Activated CD4-positive, alpha-beta T cell treated with anti-CD3 and anti-CD28 coated beads for 24 hours (primary cell): ENCODE measurements at places on chromosomes 7 and 10.

GRCh38 chr10:74342991-74343390, 192.0 kb downstream of the ADK start:
- no peak for DNase-seq

DNA sequence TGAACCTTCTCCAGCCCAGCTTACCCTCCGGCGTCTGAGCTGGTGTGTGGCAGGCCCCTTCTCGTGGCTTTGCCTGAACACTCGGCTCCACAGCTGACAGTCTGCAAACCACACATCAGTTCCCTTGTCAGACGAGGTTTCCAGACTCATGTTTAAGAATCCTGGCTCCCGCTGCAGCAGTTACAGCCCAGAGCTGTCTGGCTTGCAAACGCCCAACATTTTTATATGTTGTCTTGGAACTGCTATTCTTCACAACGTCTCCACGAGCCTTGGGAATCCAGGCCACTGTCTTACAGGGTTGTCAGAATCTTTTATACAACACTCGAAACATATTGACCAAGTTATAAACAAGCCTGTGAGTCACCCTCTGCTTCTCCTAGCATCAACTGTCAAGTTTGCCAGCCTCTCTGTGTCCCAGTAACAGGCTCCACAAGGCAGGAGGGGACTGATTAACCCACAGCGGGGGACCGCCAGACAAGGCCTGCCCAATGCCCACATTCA, 68.1 kb downstream of the TNS3 start:
- no peak for DNase-seq

DNA sequence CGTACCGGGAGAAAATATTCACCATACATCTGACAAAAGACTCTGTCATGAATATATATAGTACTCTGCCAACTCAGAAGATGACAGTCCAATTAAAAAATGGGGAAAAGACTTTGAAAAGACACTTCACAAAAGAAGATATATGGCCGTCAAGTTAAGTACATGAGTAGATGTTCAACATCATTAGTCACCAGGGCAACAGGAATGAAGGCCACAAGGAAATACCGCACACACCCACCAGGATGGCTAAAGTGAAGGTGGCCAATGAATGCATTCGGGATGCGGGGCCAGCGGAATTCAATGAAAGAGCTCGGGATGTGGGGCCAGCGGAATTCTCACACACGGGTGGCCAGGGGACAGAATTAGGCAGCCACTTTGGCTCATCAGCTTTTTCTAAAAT, 42.2 kb downstream of the MAD1L1 start:
- no peak for DNase-seq

- DNase-seq: no peak
These were observed 21.1 kb upstream of the HBP1 start for GRCh38 chr7:107147464-107148393.

- DNase-seq: no peak
These were observed 182.8 kb upstream of the TNS3 start for GRCh38 chr7:47764746-47765145.

GRCh38 chr10:71293446-71294084, 25.5 kb upstream of the SLC29A3 start:
- no peak for DNase-seq

GRCh38 chr10:116712519-116712918, 29.8 kb downstream of the HSPA12A start:
- no peak for DNase-seq

DNA sequence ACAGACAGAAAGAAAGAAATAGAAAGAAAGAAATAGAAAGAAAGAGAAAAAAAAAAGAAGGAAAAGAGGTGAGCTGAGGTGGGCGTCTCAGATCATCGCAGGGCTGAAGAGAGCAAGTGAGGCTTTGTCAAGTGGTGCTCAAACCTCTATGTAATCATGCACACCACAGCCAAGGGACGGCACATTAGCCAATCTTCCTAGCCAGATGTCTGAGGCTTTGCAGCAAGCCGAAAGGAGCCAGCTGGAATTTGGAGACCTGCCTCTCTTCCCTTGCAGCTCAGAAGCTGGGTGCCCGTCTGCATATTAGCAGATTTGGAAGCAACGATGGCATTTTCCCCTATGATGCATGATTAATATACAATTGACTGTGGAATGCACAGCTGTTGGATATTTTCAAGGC, 52.5 kb downstream of the ADRA2A start:
- DNase-seq: no peak

GRCh38 chr10:60797200-60797599, 18.9 kb downstream of the CDK1 start:
- no peak for DNase-seq

- DNase-seq: no peak
These were observed 89.7 kb upstream of the FAM20C start for GRCh38 chr7:102721-103120.

GRCh38 chr7:131633342-131633843, 77.0 kb upstream of the PODXL start:
- no peak for DNase-seq

DNA sequence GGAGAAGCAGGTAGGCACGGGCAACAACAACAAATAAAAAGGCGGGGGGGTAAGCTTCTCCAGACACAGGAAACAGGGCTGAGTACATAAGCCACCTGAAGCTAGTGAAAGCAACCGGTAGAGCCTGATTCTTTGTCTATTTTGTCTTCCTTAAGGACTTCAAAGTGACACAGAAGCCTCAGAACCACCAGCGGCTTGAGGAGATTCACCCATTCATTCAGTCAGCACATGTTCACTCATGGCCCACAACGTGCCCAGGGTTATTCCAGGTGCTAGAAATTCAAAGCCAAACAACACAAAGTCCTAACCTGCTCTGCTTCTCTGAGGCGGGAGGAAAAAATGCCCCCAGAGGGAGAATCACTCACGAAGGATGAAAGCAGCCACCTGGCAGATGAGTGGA, 69.3 kb upstream of the C7orf33 start:
- no peak for DNase-seq

DNA sequence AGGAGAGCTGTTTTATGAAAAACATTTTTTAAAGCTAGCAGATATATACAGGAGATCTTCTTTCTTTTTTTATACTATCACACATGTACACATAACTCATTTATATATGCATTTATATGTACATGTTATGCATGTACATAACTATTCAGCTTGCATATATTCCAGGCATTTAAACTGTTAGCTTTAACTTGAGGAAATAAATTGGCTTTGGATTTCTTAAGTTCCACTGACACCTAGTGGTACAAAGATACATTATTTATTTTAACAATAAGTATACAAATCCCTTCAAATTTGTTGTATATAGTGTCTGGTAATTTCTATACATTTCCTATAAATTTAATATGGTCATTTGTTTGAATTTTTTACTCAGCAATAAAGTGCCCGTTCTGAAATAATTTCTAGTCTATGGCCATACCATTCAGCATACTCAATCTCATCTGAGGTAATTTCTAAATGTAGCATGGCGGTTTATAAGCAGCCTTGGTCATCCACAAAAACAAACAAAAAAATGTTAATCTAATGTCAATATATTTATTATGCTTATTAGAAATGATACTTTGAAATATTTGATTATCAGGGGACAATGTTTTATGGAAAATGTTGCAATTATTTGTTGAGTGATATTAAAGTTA, 11.6 kb downstream of the ZDHHC6 start:
- no peak for DNase-seq

GRCh38 chr10:100659361-100660098, 85.9 kb upstream of the PAX2 start:
- no peak for DNase-seq

- no peak for DNase-seq
These were observed 102.9 kb upstream of the FAM20C start for GRCh38 chr7:89232-90019.

DNA sequence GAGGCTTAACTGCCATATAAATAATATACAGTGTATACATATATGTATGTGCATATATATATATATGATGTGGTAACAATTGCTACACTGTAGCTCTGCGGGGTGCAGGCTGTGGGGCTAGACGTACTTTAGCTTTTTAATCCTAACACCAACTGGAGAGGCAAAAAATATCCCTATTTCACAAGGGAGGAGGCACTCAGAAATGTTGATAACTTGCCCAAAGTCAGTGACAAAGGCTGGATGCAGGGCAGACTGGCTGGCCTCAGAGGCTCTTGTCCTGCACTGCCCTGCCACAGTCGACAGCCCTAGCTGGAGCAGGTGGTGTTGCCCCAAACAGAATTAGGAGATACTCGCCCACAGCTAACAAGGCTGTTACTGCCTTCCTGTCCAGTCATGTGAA, 1.5 kb upstream of the RELN start:
- DNase-seq: no peak

- DNase-seq: no peak
These were observed 10.1 kb downstream of the TEX36 start for GRCh38 chr10:125672884-125673283.

DNA sequence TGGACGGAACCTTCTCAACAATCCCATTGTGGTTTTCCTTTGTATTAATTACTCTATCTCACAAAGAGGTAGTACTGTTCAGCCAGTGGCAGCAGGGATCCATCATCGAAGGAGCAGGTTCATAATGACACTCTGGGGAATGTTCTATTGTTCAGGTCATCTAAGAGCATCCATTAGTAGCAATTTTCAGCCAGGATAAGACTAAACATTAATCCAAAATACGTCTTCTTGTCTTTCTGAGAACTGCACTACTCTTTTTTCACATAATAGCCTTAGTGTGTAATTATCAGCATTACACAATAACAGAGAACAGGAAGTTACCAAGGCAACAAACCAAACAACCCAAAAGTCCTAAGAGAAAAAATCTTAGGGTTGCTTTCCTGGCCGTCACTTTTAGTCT, 259.5 kb upstream of the VWC2 start:
- DNase-seq: no peak
